ENCODE measurements at places on chromosomes 11 and 22. TPM values are rescaled to one million over a fixed set of nuclear protein-coding genes. Genes with fewer than 3 reads are reported as not detected.

COX8A gene
- 438 TPM for polyA plus RNA-seq

GNG3 gene
- 0.18 TPM for polyA plus RNA-seq

CECR2 gene
- polyA plus RNA-seq, result 0.99 TPM

SHANK3 gene
- polyA plus RNA-seq, result 2.7 TPM

NECTIN1 gene
- polyA plus RNA-seq, result 4.2 TPM

C11orf58 gene
- 175 TPM for polyA plus RNA-seq

DEFB131B gene
- polyA plus RNA-seq, result not detected

BET1L gene
- polyA plus RNA-seq, result 51.6 TPM

GUCY1A2 gene
- polyA plus RNA-seq, result 1.5 TPM

DNA sequence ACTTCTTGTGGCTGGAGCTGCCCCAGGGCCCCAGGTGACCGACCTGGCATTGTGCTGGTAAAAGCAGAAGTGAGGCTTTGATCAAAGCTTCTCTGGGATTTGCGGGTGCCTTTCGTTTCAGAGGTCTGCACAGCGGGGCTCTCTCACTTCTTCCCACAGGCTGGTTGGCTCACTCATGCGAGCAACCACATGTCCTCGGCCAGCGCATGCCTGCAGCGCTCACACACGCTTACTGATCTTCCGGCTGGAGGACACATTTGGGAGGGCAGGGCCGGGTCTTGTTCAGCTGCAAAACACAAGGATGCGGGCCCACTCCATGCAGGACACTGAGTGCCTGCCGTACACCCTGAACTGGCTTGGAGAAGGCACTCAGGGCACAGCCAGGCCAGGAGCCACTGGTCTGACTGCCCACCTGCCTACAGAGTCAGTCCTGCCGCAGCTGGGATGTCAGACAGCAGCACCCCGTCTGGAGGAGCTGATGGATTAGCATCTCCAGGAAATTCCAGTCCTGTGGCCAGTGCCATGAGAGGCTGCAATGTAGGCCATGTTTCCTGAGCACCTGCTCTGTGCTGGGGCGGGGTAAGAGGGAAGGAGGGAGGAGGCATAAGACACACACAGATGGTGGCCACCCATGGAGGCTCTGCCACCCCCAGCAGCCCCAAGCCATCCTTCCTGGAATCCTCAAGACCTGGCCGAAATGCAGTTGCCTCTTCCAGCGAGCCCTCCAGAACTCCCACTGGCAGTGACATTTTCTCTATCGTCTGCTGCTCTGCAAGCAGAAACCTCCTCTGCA, 1383.2 kb downstream of the BRD1 start:
- DNase-seq, result no peak

GRCh38 chr22:46823654-46824053, 61.2 kb downstream of the TBC1D22A start:
- DNase-seq, result no peak

DNA sequence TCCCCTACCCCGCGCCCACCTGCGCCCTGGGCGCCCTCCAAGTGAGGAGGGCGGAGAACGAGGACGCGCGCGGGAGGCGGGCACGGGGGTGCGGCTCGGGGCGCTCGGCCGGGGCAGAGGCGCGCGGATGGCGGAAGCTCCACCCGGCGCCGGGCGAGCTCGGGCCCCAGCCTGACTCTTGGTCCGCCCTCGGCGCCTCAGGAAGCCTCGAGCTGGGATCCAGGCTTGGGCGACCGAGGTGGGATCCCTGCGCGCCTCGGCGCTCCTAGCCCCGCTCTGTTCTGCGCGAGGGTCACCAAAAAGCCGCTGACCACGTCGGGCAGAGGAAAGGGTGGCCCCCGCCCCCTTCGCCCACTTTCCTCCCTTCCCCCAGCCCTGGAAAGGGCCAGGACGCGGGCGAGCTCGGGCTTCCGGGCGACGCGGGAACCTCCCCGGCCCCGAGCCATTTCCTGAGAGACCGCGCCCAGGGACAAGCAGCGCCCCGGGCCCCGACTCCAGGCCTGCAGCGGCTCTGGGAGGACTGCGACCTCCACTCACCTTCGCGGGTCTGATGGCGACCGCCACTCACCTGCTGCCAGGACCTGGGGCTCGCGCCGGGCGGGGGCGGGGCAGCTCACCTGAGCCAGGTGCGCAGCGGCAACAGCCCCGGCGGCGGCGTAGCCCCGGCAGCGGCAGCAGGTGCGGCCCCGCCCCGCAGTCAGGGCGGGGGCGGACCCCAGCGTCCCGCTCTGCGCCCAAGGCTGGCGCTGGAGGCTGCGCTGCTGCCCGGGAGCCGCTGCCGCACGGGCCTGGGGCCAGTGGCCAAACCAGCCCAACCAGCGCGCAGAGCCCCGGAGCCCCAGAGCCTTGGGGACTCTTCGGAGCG, 2.2 kb upstream of the SIGIRR start:
- DNase-seq, result peak; percentile 24

GRCh38 chr22:42294034-42294985, 23.9 kb upstream of the TCF20 start:
- no peak for DNase-seq

DNA sequence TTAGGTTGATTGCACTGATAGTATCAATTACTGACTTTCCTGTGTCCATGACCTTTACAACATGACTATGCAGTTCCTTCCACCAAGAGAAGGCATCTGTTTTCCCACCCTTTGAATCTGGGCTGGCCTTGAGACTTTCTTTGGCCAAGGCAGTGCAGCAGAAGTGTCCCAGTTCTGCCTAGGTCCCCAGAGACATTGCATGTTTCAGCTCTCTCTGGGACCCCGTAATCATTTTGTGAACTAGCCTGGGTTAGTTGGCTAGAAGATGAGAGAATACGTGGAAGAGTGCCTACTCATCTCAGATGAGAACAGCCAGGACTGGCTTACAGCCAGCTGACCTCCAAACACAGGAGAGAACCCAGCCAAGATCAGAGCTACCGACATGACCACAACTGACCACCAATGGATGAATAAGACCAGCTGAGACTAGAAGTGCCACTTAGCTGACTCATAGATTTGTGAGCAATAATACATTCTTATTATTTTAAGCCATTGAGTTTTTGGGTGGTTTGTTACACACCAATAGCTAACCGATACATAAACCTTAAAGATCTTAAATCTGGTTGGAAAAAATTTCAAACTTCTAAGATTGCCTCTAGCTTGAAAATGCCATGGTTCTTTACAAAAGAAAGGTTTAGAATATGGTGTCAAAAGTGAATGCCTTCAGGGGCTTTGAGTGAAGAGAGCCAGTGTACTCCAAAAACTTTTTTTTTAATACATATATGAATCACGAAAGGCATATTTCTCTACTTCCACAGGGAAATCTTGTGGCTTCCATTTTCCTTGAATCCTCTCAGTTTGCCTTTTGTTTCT, 145.2 kb downstream of the FBXO7 start:
- peak; percentile 59 for DNase-seq

DNA sequence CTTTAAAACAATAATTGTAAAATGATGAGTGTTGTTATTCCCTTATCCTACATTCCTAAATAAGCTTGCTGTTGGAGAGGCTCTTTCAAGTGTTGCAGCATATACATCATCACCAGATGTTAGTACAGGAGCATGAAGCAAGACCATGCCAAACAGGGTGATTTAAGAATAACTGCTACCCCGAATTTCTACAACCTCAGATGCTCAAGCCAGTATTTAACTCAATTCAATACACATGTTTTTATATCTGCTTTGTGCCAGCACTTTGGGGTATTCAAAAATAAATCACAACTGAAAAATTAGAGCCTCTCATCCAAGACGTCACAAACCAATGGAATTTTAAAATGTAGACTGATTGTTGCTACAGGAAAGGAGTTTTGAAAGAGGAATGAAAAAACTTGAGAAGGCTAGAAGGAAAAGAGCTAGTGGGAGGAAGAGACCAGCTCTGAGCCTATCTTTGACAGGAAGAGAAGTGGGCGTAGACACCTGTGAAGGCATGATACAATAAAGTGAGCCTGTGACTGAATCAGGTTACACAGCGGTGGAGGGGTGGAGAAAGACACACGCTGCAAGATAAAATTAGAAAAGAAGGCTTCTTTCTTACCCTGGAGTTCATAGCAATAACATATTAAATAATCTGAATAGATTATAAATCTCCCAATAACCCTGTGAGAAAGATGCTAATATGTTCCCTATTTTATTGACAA, 95.8 kb downstream of the DLG2 start:
- no peak for DNase-seq

- no peak for DNase-seq
Observed at GRCh38 chr11:83456566-83456965, 170.4 kb upstream of the CCDC90B start.

GRCh38 chr11:66701432-66702240, 23.9 kb upstream of the RBM4B start:
- DNase-seq, result no peak

GRCh38 chr11:64489831-64490441, 101.1 kb upstream of the SLC22A12 start:
- peak; percentile 33 for DNase-seq

GRCh38 chr22:37314315-37315074, 32.2 kb downstream of the CYTH4 start:
- DNase-seq, result no peak

- DNase-seq, result peak; percentile 28
Observed at GRCh38 chr11:95279921-95280868, 49.2 kb upstream of the SESN3 start.

- DNase-seq, result no peak
Observed at GRCh38 chr11:9075556-9075955, 15.8 kb downstream of the SCUBE2 start.

- peak; percentile 47 for DNase-seq
Observed at GRCh38 chr11:5689551-5689983, at the start of gene TRIM22. TRIM22 (plus strand) TSS chr11:5689790; CDS start chr11:5696233, 6,443 bp downstream.

DNA sequence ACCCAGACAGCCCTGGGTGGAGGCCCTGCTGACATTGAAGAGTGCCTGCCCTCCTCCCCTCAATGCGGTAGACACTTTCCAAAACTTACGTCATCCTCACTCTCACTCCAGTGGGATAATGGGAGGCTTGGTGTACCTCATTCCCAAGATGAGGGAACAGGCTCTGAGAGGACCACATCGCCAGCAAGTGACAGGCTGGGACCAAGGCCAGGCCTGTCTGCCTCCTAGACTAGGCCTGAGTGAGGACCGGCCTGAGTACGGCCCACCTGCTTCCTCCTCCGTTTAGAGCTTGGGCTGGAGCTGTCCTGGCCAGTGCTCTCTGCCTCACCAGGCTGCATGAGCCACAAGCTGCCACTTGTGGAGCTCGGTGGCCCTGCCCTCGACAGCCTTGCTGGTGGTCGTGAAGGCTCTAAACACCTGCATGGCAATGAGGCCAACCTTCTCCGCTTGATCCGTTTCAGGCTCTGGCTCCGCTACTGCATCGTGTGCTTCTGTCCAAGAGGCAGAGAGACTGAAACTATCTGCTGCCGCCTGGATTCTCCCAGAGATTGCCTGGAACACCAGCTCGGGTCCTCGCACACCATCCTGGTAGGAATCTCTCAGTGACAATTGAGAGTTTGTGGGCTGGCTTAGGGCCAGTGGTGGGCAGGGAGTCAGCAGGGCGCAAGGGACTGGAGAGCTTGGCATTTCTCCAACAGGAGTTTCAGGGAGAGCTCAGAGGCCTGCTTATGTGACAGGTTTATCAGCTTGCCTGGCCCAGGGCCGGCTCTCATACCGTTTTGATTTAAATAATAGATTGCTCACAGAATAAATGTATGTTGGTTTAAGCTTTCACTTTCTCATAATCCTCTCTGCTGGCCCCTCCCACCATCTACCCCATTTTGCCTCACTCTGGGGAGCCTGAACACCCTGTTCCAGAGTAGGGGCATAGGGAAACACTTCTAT, 9.4 kb downstream of the LRRC75B start:
- DNase-seq, result peak; percentile 32

GRCh38 chr11:72446929-72447769, 12.8 kb upstream of the CLPB start:
- DNase-seq, result no peak

DNA sequence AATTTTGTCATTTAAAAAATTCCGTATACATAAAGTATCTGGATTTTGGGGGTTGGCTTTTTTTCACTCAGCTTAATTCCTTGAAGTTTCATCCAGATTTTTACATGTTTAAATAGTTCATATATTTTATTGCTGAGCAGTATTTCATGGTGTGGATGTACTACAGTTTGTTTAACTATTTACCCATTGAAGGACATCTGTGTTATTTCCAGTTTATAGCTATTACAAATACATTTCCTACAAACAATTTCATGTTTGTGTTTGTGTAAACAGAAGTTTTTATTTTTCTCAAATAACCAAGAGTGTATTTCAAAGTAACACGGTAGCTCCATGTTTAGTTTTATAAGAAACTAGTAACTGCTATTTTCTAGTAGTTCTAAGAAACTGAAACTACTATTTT, 299.7 kb upstream of the ANO3 start:
- DNase-seq, result no peak

GRCh38 chr22:37186228-37186996, 1.6 kb downstream of the C1QTNF6 start:
- peak; percentile 32 for DNase-seq

- DNase-seq, result no peak
Observed at GRCh38 chr11:32311346-32312065, 123.8 kb downstream of the WT1 start.

GRCh38 chr22:31177420-31178162, 17.6 kb downstream of the RNF185 start:
- no peak for DNase-seq

GRCh38 chr11:60887556-60887955, 18.8 kb downstream of the PRPF19 start:
- DNase-seq, result no peak

- DNase-seq, result no peak
Observed at GRCh38 chr22:23184100-23184763, 3.9 kb downstream of the BCR start.

DNA sequence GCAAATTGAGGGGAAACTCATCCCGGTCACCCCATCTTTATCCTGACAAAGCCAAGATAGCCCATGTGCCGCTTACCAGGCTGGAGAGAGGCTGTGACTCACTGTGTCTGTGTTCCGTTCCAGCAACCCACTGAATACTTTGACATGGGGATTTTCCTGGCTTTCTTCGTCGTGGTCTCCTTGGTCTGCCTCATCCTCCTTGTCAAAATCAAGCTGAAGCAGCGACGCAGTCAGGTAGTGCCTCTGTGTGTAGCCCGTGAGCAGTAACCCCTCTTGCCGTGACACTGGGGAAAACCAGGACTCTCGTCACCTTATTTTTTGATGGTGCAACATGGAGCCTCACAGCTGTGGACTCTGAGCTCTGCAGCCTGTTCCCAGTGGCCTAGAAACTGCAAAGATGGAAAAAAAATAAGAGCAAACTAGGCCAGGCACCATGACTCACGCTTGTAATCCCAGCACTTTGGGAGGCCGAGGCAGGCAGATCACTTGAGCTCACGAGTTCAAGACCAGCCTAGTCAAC, 16.9 kb downstream of the C22orf31 start:
- DNase-seq, result no peak

DNA sequence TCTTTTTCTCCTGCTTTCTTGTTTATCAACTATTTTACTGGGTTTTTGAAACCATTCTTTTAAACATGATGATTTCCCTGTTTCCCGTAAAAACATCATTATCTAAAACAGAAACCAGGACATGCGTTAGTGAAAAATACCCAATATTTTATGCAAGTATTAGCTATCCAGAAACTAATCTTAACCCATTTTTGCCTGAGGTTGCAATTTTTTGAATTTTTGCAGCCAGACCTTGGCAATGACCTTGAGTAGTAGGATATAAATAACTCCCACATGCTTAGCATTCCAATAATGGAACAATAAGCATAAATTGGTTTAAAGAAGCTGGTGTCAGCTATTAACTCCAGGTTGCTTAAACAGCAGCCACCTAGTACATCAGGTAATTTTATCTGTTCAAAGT, 308.9 kb upstream of the ANO3 start:
- no peak for DNase-seq
